KBM-7 (cell line): ENCODE measurements at places on chromosomes 2 and 18.
A peak's percentile ranks its signal among the peaks of the same experiment; 100 is the strongest.

GRCh38 chr2:207879536-207879935, 109.8 kb upstream of the FZD5 start:
- DNase-seq, result no peak

GRCh38 chr18:8218197-8218596, 391.0 kb upstream of the RAB12 start:
- no peak for DNase-seq

GRCh38 chr2:204239411-204240165, 303.0 kb downstream of the ICOS start:
- no peak for DNase-seq

- no peak for DNase-seq
These were observed 25.5 kb downstream of the CRACDL start for GRCh38 chr2:98910349-98911125.

- peak; percentile 32 for DNase-seq
These were observed 13.3 kb downstream of the ST3GAL5 start for GRCh38 chr2:85875350-85876050.

- DNase-seq, result no peak
These were observed 65.4 kb downstream of the PRKCE start for GRCh38 chr2:45716915-45717314.

DNA sequence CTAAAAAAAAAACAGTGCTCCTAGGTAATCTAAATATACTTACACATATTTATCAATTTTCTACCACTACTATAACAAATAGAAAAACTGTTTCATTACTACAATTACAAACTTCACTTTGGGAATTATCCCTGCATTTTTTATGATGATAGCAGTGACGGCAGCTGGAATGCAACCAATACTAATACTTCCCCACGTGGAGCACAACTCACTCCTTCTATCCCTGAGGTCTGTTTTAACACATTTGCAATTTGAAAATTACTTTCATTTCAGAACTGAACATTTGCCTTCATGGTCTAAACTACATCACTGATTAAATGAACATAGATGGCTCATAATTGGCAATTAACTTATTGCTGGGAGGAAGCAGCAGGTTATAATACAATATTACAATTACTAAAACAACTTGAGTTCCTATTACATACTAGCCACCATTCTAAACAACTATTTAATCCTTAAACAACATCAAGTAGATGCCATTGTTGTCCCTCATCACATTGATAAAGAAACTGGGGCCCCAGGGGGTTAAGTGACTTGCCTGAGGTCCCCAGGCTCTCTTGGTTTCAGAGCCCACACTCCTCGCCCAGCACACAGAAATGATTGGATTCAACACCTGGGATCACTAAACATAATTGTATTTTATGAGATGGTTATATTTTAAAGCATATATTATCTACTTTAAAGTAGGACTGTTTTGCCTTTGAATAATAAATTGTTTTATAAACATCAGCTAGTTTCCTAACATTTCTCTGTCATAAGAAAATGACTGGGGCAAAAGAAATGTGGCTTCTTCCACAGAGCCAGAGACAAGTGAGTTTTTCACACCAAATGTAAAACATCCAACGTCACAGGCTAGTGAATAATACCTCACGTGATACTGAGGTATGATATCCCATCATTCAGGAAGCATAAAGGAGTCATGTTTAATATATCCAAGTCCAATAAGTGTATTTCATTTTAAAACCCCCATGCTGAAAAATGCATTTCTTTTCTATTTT, 6.2 kb downstream of the COLEC12 start:
- no peak for DNase-seq

DNA sequence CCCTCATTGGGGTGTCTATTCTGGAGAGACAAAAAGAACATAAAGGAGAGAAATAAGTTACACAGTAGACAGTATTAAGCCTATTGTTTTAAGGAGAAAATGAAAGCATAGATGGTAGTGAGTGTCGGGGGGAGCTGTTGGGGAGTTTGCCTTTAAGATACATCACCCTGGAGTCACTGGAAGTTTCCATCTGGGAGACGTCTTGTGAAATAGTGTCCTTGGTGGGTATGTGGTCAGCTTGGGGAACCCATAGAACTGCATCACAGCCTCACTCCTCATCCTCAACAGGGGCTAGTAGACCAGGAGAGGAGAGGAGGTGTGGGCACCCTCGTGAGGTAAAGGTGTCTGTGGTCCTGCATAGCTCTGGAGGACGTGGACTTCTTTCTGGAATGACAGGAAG, 60.6 kb downstream of the RNF144A start:
- no peak for DNase-seq

GRCh38 chr2:26172871-26173775, at the start of gene GAREM2:
GAREM2 (plus strand) TSS chr2:26173088; CDS start chr2:26173221, 133 bp downstream.
- no peak for DNase-seq

DNA sequence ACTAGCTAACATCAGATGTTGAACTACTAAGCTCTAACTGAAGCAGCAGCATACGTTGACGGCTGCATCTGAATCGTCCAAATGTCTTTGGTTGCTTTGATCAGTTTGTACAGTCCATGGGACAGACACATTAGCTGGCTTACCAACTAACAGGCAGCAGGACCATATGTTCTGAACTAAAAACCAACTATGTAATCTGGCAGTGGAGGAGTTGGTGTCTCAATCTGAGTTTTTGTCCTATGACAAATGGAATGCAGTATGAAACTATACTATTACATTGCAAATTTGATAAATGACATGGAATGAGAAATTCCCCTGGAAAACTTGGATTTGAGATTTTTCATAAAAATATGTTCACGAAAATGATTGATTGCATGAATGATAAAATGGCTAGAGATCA, 79.5 kb downstream of the EPHA4 start:
- no peak for DNase-seq

GRCh38 chr2:217714287-217714751, 288.5 kb downstream of the TNS1 start:
- no peak for DNase-seq

DNA sequence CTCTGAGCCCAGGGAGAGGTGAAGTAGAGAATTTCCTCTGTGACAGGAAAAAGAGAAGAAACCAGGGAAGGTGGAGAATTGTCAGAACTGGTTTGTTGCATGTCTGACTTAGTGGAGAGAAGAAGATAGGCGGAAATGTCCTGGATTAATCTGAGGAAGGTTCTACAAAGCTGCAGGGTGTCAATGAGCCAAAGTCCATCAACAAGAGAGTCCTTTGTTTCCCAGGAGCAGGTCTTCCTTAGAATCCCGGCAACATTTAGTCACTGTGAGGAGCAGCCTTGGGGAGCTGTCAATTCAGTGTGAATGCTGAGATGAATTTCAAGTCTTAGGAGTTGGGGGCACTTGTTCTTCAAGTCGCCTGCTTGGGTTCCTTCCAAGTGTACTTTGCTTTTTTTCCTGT, 88.4 kb upstream of the CELF4 start:
- no peak for DNase-seq

GRCh38 chr2:111135910-111136297, 15.2 kb downstream of the BCL2L11 start:
- DNase-seq, result peak; percentile 52

DNA sequence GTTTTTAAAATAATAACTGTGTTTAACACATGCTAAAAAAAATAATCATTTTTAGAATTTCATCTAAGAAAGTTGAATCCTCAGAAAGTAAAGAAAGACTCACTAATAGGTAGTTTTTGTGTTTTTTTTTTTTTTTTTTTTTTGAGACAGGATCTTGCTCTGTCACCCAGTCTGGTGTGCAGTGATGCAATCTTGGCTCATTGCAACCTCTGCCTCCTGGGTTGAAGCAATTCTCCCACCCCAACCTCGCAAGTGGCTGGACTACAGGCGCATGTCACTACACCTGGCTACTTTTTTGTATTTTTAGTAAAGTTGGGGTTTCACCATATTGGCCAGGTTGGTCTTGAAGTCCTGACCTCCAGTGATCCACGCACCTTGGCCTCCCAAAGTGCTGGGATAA, 7.1 kb downstream of the CKAP2L start:
- DNase-seq, result no peak

- no peak for DNase-seq
These were observed 282.7 kb downstream of the EPHA4 start for GRCh38 chr2:221289389-221289788.

GRCh38 chr2:160918906-160919503, 241.2 kb upstream of the TANK start:
- peak; percentile 28 for DNase-seq

DNA sequence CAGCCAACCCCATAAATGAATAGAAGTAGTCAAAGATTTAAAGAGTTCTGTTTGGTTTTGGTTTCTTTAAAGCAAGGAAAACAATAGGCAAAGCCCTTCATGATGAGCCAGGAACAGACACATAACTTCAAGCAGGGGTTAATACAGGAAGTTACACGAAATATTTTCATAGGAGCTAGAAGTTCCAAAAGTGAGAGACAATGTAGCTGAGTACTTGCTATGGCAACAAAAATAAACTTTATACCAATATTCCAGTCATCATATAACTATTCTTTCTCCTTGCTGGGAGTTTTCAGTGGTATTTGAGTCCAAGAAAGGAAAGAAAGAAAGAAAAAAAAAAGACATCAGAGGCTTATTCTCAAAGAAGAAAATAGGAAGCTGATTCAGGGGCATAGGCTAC, 56.2 kb downstream of the COBLL1 start:
- no peak for DNase-seq

- DNase-seq, result no peak
These were observed 5.7 kb upstream of the ITPRIPL1 start for GRCh38 chr2:96319396-96319795.

GRCh38 chr2:100146657-100146960, 4.2 kb upstream of the AFF3 start:
- DNase-seq, result no peak

GRCh38 chr18:68780802-68781635, 16.9 kb upstream of the CCDC102B start:
- no peak for DNase-seq

- no peak for DNase-seq
These were observed 6.6 kb upstream of the DSC3 start for GRCh38 chr18:31049189-31049588.

- DNase-seq, result no peak
These were observed 206.7 kb upstream of the RBBP8 start for GRCh38 chr18:22726469-22726868.

- no peak for DNase-seq
These were observed 225.8 kb downstream of the PIEZO2 start for GRCh38 chr18:10923551-10924070.

- peak; percentile 18 for DNase-seq
These were observed 36.0 kb downstream of the FAM110C start for GRCh38 chr2:10222-10875.

GRCh38 chr2:28434600-28434989, 41.9 kb downstream of the FOSL2 start:
- DNase-seq, result no peak

DNA sequence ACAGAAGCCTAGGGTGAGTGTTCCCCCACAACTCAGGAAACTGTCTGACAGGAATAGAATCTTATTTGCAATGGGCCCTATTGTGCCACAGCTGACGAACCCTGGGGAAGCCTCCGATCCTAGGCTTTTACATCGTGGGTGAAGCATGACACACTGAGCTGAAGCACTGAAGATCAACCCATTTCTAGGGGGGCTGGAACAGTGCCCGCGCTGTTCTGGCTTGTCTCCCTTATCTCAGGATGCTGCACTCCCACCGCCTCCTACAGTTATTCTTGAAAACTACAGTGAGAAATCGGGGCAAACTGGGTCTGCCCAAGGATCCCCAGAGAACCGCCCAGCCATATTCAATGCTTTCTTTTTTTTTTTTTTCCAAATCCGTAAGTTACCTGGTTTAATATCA, 41.1 kb downstream of the NETO1 start:
- DNase-seq, result no peak

- no peak for DNase-seq
These were observed 12.4 kb downstream of the TFCP2L1 start for GRCh38 chr2:121272596-121272995.

DNA sequence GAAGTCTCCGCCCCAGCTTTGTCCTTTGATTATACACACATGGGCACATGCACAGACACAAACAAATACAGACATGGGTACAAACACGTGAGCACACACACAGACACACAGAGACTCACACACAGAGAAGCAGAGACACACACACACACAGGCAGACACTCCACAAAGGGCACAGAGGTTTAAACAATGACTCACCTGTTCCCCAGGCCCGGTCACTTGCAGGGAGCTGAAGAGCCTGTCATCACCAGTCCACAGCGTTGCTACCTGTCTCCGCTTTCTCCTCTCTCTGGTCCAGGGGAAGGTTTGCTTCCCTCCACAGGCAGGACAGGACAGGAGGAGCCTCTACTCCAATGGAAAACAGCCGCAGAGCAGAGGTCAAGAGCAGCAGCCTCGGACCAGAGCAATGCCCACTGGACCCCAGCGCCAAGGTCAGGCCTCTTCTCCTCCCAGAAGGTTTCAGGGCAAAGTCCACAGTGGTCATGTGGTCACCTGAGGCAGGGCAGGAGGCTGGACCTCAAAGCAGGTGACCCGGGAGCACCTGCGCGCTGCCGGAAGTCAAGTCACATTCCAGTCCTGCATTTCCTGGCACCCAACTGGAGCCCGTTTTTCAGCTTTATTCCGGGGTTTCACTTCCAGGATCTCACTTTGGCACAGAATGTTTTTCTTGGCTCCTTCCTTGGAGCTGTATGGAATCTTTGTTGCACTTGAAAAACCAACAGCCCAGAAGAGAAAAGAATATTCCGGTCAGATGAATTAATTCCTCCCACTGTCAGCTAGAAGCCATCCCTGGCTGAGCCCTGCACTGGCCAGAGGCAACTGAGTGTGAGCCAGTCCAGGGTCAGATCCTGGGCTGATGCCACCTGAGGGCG, at the start of gene RAB17:
Gene RAB17 (minus strand): TSS at position 463 of the 869 bp plus-strand sequence. CDS start 4,580 bp downstream, outside the sequence.
- no peak for DNase-seq

DNA sequence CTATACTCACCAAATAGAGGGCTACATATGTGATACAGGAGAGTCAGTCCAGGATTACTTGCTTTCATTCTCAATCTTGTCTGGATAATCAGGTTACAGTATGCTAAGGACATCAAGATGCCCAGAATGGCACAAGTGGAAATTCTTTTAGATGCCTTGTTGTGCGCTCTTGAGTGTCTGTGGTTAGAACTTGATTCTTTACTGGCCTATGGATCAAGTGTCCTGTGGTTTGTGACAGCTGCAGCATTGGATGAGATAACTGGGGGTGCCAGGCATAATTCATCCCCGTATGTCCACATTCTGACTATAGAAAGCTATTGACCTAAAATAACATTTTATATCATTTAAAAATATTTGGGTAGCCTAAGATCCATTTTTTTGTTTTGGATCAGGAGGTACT, 40.1 kb downstream of the CDC42EP3 start:
- DNase-seq, result no peak

GRCh38 chr2:54306556-54306955, 50.5 kb upstream of the TSPYL6 start:
- no peak for DNase-seq

DNA sequence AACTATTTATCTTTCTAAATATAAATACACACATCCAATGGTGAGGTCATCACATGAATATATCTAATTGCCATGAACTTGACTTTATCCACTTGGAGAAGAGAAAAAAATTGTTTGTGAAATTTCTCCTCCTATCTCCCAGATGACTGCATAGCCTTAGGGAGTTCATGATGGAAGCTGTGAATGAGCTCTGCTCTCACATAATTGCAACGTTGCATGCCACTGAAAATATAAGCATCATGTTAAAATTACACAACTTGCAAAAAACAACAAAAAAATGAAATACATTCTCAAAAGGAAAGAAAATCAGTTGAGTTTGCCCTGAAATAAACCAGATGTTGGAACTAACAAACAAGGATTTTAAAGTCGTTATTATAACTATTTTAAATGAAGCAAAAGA, 50.6 kb upstream of the OSR1 start:
- no peak for DNase-seq
